ENCODE measurements at places on chromosomes 13 and 19. TPM values are rescaled to one million over a fixed set of nuclear protein-coding genes. Genes with fewer than 3 reads are reported as not detected.

Gene ZNF616
- 8.3 TPM for total RNA-seq

Gene MEX3D
- total RNA-seq = 12.1 TPM

Gene CEACAM4
- total RNA-seq = not detected

Gene FCGBP
- total RNA-seq = 7.1 TPM

Gene OXGR1
- total RNA-seq = not detected

Gene LILRB4
- total RNA-seq = not detected

Gene LENG9
- 3.8 TPM for total RNA-seq

Gene TNPO2
- total RNA-seq = 80.5 TPM

DNA sequence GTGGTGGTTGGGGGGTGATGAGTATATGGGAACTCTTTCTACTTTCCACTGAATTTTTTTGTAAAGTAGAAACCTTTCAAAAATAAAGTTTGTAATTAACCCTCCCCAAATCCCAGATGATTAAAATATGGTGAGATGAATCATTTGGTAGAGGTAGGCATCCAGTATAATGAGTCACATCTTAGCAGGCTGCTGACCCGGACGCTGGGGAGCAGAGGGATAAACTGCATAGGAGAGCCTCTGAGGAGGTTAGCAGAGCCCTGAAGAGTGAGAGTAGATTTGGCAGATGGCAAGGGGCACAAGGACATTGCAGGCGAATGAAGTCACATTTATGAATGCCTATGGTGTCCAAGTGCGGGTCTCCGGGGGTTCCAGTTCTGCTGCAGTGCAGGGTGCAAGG, 293.8 kb downstream of the FGF9 start:
- no peak overlapping the region for H3K4me3 ChIP-seq
- H3K36me3 ChIP-seq = no peaks in the 10 kb centered on the region
- DNase-seq = no peak
- H3K27me3 ChIP-seq = no peaks in the 10 kb centered on the region
- no peak overlapping the region for H3K27ac ChIP-seq

- H3K36me3 ChIP-seq = peaks cover 36% of the 10 kb centered on the region
- H3K27ac ChIP-seq = peak overlapping the region; percentile 96
- H3K27me3 ChIP-seq = no peaks in the 10 kb centered on the region
Measured at GRCh38 chr19:35267818-35268535, 785 bp upstream of the USF2 start.

GRCh38 chr13:103351035-103351828, 285.0 kb upstream of the SLC10A2 start:
- no peak for DNase-seq
- H3K27ac ChIP-seq = no peak overlapping the region
- no peaks in the 10 kb centered on the region for H3K4me1 ChIP-seq
- H3K4me3 ChIP-seq = no peak overlapping the region
- H3K36me3 ChIP-seq = no peaks in the 10 kb centered on the region
- no peaks in the 10 kb centered on the region for H3K27me3 ChIP-seq

DNA sequence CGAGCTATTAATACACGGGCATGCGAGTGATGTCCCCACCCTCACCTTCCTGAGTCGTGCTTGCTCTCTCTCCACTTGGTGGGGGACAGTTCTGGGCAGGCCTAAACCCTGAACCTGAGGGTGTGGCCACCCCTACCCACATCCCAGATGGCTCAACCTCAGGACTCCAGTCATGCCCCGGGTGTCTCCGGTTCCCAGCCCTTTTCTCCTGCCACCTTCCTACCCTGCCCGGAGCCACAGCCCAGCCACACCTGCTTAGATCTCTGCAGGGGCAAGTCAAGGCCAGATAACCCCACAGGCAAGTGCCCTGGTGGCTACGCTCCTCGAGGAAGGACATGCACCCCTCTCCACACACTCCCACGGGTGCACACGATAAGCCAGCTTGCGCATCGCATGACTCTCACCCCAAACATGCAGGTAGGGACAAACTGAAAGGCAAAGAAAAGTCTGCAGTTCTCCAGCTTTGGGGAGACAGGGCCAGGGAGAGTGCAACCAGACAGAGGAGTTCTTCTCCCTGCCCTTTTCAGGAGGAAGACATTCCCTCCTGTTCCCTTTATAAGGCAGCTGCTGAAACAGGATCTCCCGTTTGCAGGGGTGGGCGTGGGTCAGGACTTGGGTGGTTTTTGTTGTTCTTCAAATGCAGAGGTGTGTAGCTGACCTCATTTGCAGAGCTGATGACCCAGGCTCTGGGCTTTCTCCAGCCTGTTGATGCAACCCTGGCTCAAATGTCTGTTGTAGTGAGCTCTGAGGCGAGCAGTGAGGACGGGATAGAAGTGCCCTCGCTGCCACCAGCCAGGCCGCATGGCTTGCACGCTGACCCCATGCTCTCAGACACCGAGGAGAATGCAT, 88.6 kb downstream of the DPF1 start:
- H3K4me3 ChIP-seq = no peak overlapping the region
- no peaks in the 10 kb centered on the region for H3K27me3 ChIP-seq
- no peak for DNase-seq
- H3K4me1 ChIP-seq = peaks cover 5% of the 10 kb centered on the region
- H3K27ac ChIP-seq = no peak overlapping the region
- no peaks in the 10 kb centered on the region for H3K36me3 ChIP-seq

DNA sequence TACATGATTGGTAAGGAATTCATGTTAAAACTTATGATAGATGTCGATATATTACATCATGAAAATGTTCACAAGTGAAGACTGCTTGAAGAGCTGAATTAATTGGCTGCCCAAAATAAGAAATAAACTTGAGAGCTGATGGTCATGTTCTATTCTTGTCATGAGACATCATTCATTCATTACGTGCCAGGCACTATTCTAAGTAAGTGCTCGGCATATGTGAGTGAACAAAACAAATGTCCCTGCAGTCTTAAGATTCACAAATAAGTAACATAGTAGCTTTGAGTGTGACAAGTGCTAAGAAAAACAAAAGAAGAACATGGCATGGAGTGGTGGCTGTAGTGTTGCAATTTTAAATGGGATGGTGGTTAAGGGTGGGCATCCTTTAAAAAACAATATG, 329.3 kb downstream of the SUCLA2 start:
- H3K27me3 ChIP-seq = peaks cover 3% of the 10 kb centered on the region
- DNase-seq = no peak
- no peak overlapping the region for H3K4me3 ChIP-seq
- H3K36me3 ChIP-seq = no peaks in the 10 kb centered on the region

- peak overlapping the region; percentile 81 for H3K4me3 ChIP-seq
- H3K27me3 ChIP-seq = no peaks in the 10 kb centered on the region
- no peak for DNase-seq
- peaks cover 36% of the 10 kb centered on the region for H3K36me3 ChIP-seq
Measured at GRCh38 chr19:14135355-14135754, 1.0 kb downstream of the ASF1B start.

- H3K4me1 ChIP-seq = no peaks in the 10 kb centered on the region
- no peak overlapping the region for H3K27ac ChIP-seq
- H3K27me3 ChIP-seq = no peaks in the 10 kb centered on the region
- H3K4me3 ChIP-seq = no peak overlapping the region
Measured at GRCh38 chr13:28872427-28873176, 52.5 kb downstream of the MTUS2 start.

DNA sequence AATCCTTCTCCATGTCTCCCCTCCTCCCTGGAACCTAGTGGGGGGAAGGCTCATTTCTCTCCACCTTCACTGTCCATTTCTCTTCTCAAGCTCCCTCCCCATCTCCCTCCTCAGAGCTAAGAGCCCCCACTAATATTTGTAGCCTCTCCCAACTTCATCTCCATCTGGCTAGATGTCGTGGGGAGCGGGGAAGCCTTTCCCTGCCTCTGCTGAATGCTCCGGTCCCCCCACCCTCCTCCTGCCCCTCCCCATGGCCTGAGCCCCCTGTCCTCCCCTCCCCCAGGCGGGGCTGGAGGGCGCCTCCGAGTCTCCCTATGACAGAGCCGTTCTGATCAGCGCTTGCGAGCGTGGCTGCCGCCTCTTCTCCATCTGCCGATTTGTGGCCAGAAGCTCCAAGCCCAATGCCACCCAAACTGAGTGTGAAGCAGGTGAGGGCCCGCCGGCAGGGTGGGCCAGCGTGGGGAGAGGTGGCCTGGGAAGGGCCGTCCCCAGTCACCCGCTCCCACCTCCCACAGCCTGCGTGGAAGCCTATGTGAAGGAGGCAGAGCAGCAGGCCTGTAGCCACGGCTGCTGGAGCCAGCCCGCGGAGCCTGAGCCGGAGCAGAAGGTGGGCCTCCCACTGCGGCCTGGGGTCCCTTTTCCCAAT, 1.0 kb downstream of the TMEM59L start:
- no peaks in the 10 kb centered on the region for H3K36me3 ChIP-seq
- peaks cover 14% of the 10 kb centered on the region for H3K4me1 ChIP-seq
- peaks cover 62% of the 10 kb centered on the region for H3K27me3 ChIP-seq
- H3K27ac ChIP-seq = no peak overlapping the region

GRCh38 chr13:63696055-63696454, 2280.4 kb upstream of the PCDH20 start:
- H3K4me3 ChIP-seq = no peak overlapping the region
- no peak for DNase-seq
- H3K27ac ChIP-seq = no peak overlapping the region
- H3K36me3 ChIP-seq = no peaks in the 10 kb centered on the region
- H3K27me3 ChIP-seq = no peaks in the 10 kb centered on the region

DNA sequence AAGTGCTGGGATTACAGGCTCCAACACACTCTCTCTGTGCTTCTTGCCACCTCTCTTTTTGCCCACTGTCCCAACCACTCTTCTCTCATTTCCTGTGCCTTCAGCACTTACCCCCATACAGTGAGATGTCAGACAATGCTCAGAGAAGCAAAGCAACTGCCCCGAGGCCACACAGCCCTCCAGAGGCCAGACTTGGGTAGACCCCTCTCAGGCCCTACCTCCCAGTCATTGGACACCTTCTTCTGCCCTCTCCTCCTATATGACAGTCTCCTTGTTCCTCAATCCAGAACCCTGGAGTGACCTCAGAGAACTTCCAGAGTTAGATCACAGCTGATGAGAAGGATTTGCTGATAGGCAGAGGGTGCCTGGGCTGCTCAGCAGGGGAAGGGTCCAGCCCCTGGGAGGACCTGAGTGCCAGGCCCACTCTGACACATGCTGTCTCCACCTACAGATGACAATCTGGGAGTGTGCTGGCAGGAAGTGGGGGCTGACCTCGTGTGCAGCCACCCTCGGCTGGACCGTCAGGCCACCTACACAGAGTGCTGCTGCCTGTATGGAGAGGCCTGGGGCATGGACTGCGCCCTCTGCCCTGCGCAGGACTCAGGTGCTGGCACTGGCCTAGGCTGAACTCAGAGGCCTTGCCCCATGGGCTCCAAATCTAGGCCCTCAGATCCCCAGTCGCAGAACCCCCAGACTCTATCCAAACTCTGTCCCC, 24.4 kb downstream of the LTBP4 start:
- H3K36me3 ChIP-seq = peaks cover 24% of the 10 kb centered on the region
- H3K27ac ChIP-seq = peak overlapping the region; percentile 10
- DNase-seq = no peak
- H3K4me3 ChIP-seq = no peak overlapping the region

DNA sequence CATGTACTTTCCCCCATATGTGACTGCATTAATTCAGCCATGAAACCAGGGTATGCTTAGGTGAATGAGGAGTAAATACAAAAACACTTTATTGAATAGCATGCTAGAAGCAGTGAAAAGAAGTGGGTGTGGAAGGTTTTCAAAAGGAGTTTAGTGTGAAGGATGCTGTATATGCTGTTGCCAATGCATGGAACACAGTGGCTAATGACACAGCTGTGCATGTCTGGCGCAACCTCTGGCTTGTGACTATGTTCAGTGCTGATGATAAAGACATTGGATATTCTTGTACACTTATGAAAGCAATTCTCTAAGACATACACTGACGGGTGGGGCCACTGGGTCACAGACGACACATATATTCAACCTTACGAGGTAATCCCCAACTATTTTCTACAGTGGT, 55.2 kb downstream of the SOX21 start:
- DNase-seq = no peak
- H3K4me3 ChIP-seq = no peak overlapping the region
- H3K4me1 ChIP-seq = peaks cover 6% of the 10 kb centered on the region

All from activated CD4-positive, alpha-beta T cell treated with anti-CD3 and anti-CD28 coated beads, Interleukin-2, amount 10 ng/mL, durations not matched to agents 7 days and 5 days (primary cell).